ENCODE measurements at places on chromosomes 7 and 10. TPM values are rescaled to one million over a fixed set of nuclear protein-coding genes. Genes with fewer than 3 reads are reported as not detected.

DNA sequence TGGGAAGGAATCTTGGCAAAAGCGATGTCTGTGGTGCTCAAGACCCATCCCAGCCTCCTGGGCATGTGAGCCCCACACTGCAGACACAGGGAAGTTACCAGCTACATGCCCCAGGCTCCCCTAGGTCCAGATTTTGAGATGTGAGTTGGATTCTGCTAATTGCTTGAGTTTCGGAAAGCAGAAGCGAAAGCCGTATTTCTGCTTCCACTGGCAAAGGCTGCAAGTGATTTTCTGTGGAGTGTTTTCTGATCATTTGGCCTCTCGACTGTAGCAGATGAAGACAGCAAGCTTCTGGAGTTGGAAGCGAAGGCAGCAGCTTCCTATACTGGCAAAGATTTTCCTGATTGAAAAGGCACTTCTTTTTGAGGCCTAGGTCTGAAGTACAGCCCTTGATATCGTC lies 29.6 kb downstream of the ANKRD16 start:
- DNase-seq: no peak

GRCh38 chr10:77494327-77494726 lies 143.3 kb downstream of the KCNMA1 start:
- no peak for DNase-seq

CALN1 gene
- 0.13 TPM for polyA plus RNA-seq

DNA sequence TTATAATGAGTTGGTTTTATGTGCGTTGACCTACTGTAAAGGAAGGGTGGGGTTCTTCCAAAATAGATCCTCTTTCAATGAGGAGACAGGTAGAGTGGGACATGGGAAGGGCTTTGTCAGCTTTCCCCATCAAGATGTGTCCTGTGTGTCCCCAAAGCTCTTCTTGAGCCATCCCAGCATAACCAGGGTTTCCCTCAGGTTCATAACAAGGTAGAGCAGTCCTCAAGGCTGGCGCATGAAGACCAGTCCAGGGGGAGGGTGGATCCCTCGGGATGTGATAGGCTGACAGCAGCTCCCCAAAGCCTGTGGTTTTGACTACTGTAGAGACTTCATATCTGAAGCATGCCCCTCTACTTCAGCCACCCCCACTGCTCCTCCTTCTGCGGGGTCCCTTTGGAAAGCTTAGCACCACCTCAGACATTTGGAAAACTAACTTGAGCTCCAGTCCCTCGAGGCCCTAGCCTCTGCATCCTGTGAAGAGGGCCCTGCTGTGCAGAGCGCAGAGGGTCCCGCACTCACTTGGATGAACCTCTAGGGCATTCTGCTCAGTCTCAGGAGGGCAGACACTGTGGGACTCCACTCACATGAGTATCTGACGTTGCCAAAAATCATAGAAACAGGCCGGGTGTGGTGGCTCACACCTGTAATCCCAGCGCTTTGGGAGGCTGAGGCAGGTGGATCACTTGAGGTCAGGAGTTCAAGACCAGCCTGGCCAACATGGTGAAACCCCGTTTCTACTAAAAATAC lies 1.1 kb upstream of the GIMAP8 start:
- DNase-seq: no peak

IQUB gene
- 0.22 TPM for polyA plus RNA-seq

- no peak for DNase-seq
These were observed 29.4 kb upstream of the RAPGEF5 start for GRCh38 chr7:22386206-22386858.

DNA sequence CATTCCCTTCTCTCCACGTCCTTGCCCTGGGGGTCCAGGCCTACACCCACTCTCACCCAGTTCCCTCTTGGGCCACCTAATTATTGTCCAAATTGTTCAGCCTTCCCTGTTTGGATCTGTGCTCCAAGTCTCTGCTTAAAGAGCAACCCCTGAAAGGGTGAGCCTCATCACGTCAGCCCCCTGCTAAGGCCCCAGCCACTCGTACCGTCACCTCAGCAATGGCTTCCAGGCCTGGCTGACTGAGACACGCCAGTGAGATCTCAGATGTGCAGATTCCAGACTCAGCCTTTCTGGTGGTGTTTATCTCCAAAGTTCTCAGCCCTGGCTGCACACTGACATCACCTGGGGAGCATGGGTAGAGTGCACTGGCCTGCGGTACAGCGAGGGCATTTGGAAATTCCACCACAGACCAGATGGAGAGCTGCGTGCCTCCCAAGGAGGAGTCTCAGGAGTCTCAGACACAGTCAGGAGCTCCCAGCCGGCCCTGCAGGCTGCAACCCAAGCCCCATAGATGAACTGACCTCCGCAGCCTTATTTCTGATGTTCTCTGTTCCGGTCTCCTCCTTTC lies 87.5 kb downstream of the PRKAG2 start:
- DNase-seq: no peak

GRCh38 chr7:81873559-81873958 lies 103.7 kb upstream of the HGF start:
- DNase-seq: no peak

GRID1 gene
- polyA plus RNA-seq: 2.4 TPM

NODAL gene
- polyA plus RNA-seq: not detected

DNA sequence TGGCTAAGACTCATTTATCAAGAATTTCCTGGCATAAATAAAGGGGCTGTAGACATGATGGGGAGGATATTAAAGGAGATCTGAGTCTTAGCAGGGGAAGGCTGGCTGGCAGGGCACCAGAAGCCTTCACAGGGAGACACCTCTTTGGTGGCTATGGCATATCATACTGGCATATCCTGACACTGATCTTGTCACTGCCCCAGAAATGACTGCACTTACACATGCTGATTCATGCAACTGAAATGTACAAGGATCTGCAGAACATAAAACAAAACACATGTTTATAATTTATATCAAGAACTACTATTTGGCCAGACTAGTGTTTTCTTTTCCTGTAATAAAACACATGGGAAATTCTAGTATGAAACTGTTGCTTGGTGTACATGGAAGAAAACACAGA lies 5.5 kb upstream of the LIPN start:
- no peak for DNase-seq

- no peak for DNase-seq
These were observed 23.1 kb downstream of the ZCCHC24 start for GRCh38 chr10:79422178-79422892.

GRCh38 chr10:75400771-75401568 lies 594 bp downstream of the ZNF503 start:
- no peak for DNase-seq

ELFN1 gene
- polyA plus RNA-seq: 3.2 TPM

HMX3 gene
- not detected for polyA plus RNA-seq

GRCh38 chr10:33897291-33897752 lies 562.9 kb upstream of the NRP1 start:
- DNase-seq: peak; percentile 26

LDB3 gene
- polyA plus RNA-seq: 8.2 TPM

UPK3B gene
- polyA plus RNA-seq: 11.8 TPM

LGI1 gene
- 1.8 TPM for polyA plus RNA-seq

DNA sequence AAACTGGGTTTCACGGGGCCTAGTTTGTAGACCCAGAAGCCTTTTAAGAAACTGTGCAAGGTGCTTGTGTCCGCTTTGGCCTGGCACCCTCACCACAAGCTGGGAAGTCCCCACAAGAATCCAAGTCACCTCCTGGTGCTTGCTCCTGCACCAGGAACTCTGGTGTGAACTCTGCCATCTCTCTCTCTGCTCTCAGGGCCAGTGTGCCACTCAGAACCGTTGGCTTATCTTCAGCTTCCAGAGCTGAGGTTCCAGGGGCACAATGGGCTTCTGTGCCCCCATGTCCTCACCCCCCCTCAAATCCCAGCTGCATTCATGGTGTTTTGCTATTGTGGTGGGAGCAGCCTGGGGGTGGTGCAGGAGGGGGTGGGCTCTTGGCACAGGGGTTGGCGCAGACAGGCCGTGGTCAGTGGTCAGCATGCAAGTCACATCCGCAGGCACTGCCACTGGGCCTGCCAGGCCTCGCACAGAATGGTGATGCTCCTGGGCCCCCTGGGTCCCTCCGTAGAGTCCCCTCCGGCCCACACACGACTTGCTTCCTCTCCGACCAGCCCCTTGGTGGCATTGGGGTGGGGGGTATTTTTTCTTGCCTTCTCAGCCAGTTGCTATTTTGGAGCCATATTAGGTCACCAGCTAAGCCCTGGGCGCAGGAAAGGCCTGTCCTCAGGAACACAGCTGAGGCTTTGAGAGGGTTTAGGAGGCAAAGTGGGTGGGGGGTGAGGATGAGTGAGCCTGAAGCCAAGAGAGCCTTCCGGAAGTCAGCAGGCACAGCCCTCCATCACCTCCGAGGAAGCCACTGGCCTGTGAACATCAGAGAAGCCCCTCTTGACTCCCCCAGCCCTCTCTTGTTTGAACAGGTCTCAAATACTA lies 3.0 kb downstream of the ZCCHC24 start:
- DNase-seq: no peak

FIS1 gene
- 247 TPM for polyA plus RNA-seq

CALML3 gene
- not detected for polyA plus RNA-seq

DNA sequence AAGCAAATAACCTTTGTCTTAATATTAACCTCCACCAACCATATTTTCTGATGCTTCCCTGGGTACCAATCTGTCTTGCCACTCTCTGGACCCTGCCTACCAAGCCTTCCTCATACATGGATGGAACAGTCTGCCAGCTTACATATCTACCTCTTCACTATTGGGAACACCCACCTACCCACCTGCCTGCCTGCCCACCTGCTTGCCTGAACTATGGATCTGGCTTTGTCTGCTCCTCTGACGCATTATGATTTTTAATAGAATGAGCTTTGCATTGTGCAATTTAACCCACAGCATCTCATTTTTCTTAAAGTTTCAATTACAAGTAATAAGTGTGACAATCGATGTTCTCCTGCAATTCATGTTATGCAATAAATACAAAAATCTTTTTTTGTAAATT lies 137.9 kb upstream of the LSM8 start:
- no peak for DNase-seq

MYOZ1 gene
- 0.68 TPM for polyA plus RNA-seq

GRCh38 chr10:87722716-87723115 lies 63.0 kb downstream of the PAPSS2 start:
- DNase-seq: no peak

AFAP1L2 gene
- polyA plus RNA-seq: 9.1 TPM
